Activated CD4-positive, alpha-beta T cell treated with anti-CD3 and anti-CD28 coated beads, Interleukin-2, amount 50 U/mL, for 4 hours (primary cell): ENCODE measurements at places on chromosomes 4 and X.

GRCh38 chr4:68748181-68748991 lies 67.4 kb upstream of the UGT2B10 start:
- no peak for DNase-seq

GRCh38 chr4:8087921-8088495 lies 70.6 kb downstream of the ABLIM2 start:
- DNase-seq, result no peak

- no peak for DNase-seq
Measured at GRCh38 chr4:146981651-146982050, 36.0 kb upstream of the TTC29 start.

DNA sequence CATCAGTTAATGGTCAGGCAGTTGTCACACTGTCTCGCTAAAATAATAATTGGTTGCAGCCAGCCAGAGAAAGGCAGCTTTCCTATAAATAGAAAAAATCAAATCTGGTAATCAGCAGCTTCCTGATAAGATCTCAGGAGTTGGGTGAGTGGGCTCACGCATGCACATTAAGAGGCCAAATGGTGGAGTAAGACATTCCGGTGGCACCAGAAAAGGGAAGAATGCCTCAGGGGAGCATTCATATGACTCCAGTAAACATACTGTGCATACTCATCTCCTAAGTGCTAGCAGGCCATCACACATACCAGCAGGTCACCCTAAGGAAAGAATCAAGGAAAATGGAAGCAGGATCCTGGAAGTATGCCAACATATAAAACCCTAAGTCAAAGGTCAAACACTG lies 40.1 kb downstream of the UGT2B15 start:
- no peak for DNase-seq

- DNase-seq, result no peak
Measured at GRCh38 chr4:84917869-84918600, 48.5 kb downstream of the WDFY3 start.

DNA sequence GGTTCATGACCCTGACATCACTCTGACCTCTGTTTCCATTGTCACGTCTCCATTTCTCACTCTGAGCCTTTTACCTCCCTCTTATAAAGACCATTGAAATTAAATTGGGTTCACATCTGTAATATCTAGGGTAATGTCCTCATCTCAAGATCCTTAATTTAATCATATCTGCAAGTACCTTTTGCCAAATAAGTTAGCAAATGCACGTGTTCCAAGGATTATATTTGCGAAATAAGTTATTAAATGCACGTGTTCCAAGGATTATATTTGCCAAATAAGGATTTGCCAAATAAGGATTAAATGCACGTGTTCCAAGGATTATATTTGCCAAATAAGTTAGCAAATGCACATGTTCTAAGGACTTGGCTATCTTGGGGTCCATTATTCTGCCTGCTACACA lies 938.0 kb downstream of the NLGN4X start:
- DNase-seq, result no peak

DNA sequence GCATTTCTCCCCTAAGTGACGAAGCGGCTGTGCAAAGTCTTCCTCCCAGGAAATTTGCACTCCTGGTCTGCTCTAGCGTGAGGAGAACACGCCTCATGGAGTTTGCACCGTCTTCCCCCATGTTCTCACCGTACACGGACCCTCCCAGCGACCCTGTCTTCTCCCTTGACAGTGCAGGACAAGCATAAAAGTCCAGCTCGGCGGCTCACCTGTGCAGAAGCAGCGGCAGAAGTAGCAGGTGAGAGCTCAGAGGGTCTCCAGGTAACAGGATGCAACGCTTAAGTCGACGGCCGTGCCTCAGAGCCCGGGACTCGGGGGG lies 314 bp downstream of the P2RY8 start:
- DNase-seq, result peak; percentile 8

GRCh38 chrX:136322064-136322463 lies 21.3 kb downstream of the ADGRG4 start:
- DNase-seq, result no peak

- no peak for DNase-seq
Measured at GRCh38 chrX:41490446-41490845, 43.3 kb downstream of the NYX start.

GRCh38 chr4:130338851-130339250 lies 1242.9 kb downstream of the C4orf33 start:
- no peak for DNase-seq

DNA sequence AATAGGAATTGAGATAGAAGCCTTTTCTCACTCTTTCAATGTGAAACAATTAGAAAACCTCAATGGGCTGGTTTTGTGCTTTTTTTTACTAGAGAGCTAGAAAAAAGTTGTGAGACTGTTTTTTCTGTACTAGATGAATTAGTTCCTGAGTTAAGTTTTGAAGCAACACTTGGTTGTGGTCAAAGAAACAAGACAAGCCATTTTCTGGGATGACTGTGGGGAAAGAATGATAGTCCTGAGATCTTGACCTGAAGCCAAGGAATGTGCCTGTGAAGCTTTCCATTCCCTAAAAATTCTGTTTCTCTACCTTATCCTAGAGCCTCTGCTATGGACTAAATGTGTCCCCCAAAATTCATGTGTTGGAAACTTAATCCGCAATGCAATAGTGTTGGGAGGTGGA lies 157.8 kb upstream of the TLL1 start:
- DNase-seq, result no peak
